Left ventricle myocardium superior (tissue), 1 donor: ENCODE measurements at places on chromosomes 11 and 22. TPM values are rescaled to one million over a fixed set of nuclear protein-coding genes. Genes with fewer than 3 reads are reported as not detected.

The SLC22A12 gene
- total RNA-seq = not detected

The ACRV1 gene
- not detected for total RNA-seq

The PGA3 gene
- total RNA-seq = not detected

GRCh38 chr11:15690320-15690719 lies 575.6 kb downstream of the INSC start:
- DNase-seq = no peak

DNA sequence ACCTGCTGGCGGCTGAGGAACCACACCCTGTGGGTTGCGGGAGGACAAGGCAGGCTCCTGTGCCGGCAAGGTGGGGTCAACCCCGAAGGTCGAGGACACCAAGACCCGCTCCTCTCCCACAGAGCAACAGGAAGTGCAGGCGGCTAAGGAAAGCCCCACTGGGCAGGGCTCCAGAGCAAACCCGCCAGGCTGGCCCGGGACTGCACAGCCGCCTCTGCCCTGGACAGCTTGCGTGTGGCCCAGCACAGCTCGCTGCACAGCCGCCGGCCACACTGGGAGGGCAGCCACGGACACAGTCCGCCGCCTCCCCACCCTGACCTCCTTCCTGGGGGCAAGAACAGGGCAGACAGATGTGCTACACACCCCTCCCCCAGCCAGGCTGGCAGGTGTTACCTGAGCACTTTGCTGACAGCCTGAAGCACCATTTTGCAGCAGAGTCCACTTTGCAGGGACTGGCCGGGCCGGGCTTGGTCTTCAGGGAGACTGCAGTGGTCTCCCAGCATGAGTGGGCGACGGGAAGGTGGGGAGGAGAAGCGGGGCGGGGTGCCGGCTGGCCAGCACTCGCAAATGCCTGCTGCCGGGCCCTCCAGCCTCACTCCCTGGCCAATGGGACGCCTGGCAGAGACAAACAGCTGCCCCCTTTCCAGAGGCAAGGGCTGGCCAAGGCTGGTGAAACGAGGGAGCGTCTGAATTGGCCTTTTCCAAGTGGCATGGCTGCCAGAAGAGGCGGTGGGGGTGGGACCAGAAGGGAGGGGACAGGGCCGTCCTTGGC lies at the start of gene MOB2:
MOB2 (minus strand) TSS at position 726 of the 772 bp plus-strand sequence; CDS start at position 503, 223 bp downstream.
- DNase-seq = peak; percentile 61
